ENCODE measurements at places on chromosomes 11 and 22.

- DNase-seq: peak; percentile 48
Measured at GRCh38 chr22:40728731-40729189, 49.5 kb downstream of the MCHR1 start.

DNA sequence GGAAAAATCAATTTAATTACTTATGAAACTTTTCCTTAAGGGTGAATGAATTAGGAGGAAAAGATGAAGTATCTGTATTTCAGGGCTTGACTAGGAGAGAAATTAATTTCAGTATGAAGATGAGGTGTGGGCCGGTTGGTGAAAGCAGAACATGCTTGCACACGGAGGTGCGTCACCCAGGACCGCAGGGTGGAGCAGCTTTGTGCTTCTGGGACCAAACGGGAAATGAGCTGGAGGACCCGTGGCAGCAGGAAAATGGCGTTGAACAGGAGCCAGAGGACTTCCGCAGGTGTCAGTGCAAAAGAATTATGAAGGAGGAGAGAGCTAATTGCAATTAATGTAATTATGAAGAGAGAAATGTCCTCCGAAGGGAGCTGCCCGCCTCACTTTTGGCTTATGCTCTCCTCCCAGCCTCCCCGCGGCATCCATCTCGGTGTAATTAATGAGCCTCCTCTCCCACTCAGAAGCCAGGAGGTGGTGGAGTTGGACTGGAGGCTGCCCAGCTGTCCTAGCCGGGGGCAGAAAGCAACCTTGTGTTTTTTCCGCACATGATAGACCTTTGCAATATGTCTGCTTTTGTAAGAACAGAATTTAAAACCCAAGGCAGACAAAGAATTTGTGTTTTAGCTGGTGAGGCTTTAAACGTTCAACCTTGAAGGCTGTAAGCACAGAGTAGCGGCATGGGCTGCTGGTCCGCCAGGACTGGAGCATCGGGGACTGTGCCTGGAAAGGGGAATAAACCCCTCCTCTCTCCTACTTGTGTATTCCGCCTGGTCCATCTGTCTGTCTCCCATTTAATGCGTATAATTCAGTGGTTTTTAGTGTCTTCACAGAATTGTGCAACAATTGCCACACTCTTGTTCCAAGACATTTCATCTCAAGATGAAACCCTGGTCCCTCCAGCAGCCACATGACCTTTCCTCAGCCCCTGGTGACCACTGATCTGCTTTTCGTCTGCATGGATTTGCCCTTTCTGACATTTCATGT is 180.6 kb downstream of the TBC1D22A start:
- no peak for DNase-seq

GRCh38 chr11:17790453-17790852 is 55.9 kb downstream of the KCNC1 start:
- no peak for DNase-seq

- no peak for DNase-seq
Measured at GRCh38 chr22:47152938-47153337, 390.5 kb downstream of the TBC1D22A start.

GRCh38 chr11:72227316-72228228 is 3.0 kb downstream of the INPPL1 start:
- DNase-seq: peak; percentile 37

DNA sequence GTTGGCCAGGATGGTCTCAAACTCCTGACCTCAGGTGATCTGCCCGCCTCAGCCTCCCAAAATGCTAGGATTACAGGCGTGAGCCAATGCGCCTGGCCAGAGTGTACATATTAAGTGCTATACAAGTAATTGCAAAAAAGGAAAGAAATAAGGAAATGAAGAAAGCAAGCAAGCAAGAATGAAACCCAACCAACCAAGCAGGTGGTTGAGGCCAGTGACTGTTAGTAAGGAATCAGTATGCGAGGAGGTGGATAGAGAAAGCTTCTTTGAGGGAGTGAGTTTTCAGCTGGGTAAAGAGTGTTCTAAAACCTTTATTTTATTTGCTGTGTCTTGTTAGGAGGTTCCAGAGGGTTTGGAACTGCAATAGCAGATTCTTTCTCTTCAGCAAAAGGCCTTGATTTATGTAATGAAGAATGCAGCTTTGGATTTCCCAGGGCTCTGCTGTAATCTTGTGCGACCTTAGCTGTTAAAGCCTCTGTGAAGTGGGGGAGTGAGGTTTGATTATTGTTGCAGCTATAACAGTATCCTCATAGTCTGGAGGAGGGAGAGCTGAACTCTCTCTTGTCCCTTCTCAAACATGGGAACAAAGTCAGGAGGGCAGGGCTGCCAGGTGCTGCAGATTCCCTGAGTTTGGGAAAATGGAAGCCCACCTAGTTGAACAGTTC is 5.7 kb downstream of the AMPD3 start:
- DNase-seq: no peak

DNA sequence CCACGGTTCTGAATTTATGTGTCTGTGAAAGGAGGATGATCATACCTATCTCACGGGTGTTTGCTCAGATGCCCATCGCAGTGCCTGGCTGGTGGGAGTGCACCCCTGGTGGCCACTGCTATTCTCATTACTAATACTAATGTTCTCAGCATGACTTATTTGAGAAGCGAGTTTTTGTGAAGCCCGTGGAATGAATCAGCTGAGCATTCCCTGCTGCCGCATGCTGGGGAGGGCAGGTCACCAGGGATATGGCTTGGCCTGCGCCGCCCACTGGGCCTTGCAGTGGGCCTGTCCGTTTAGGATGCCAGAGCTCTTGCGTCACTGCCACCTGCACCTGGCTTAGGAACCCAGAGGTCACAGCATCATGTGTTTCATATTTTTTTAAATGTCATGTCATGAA is 16.9 kb downstream of the CTTN start:
- DNase-seq: no peak

DNA sequence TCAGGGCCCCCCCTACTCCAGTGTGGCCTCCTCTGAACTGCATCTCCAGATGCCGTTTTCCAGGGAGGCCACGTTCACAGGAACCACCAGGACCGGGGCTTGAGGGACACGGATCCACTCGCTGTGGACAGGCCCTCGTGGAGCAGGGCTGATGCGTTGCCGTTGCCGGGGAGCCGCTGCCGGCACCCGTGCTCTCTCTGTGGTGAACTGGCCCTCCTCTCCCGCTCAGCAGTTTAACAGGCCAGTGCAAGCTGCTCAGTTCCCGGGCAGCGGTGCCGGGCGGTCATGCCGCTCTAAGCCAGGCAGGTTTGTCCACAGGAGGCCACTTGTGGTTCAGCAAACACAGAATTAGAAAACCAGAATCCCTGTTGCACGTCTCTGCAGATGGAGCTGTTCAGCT is 301.6 kb downstream of the TBC1D22A start:
- no peak for DNase-seq

- no peak for DNase-seq
Measured at GRCh38 chr22:47282366-47282765, 519.9 kb downstream of the TBC1D22A start.

DNA sequence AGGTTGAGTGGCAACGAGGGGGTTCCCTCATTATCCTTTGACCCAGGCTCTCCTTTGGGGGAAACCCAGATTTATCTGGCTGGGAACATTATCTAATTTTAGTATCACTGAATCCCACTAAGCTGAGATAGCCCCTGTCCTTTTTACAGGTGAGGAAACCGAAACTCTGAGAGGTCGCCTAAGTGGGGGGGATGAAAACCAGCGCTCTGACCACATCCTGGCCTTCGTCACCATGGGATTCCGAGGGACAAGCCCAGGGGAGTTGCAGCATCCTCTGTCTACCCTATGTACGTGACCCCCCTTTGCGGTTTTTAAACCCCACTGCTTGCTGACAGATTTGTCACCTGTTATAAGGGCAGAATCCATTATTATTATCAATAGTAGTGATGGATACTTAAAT is 61.0 kb downstream of the ISX start:
- no peak for DNase-seq

DNA sequence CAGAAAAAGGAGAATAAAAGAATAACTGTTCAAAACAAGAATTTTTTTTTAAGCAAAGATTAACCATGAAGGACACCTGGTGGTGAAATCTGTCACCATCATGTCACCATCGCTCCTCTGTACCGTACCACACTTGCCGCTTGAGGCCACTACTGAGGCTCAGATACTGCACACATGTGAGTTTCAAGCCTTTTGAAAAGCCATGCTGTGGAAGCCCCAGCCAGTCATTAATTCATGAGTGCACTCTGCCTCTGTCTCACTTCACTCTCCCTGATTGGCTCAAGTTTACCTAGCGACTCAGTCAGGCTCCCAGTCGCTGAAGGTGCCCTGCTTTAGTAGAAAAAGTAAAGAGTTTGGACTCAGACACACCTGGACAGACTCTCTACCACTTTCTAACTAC is 6.6 kb upstream of the MS4A12 start:
- no peak for DNase-seq

- no peak for DNase-seq
Measured at GRCh38 chr22:39913886-39914285, 13.0 kb downstream of the GRAP2 start.

GRCh38 chr11:119030029-119030328 is 698 bp downstream of the SLC37A4 start:
- no peak for DNase-seq

DNA sequence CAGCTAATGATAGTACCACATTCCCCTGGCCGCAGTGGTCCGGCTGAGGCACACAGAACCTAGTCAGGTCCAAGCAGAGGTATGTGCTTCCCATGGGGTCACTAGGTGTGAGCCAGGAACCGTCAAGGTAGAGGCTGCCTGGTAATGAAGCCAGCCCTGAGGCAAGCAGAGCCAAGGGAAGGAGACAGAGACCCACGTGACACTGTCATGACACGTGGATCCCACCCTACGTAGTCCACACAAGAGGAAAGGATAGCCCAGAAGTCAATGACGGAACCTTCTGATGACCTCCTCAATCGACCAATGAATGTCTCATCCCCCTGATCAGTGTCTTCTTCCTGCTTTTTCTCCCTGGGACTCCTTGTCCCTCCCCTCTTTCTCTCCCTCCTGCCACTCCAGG is 19.0 kb downstream of the A4GALT start:
- no peak for DNase-seq

DNA sequence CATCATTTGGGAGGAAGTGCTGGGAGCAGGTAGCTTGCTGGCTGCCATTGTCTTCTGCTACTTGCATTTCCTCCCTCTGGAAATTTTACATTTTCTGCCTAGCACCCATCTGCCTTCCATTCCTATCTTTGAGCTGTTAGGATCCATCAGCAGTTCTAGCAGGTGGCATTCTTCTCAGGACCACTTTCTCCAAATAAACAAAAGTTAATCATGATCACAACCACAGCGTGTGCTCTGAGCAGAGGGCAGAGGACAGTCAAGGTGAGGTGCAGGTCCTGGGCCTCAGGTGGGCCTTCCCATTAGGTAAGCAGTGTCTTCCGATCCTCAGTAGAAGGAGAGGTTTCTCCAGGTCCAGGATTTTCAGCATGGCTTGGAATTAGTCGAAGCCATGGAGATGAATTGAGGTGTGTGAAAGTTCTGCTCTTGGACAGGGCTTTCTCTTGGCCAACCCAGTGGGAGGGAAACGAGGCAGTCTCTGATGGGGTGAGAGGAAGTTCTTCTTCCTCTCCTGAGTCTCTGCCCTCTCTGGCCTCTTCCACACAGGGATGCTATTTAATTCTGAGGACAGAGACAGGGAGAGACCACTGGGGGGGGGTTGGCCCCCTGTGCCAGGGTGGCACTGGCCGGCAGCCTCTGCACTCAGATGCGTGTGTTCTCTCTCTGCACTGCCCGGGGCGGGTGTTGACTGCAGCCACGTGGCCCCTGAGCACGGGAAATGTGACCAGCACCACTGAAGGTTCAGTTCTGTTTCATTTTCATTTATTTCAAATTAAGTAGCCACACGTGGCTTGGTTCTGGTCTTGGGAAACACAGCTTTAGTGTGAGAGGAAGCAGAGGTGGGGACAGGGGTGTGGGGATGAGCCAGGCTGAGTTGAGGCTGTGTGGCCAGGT is 170.8 kb downstream of the TBC1D22A start:
- no peak for DNase-seq

- DNase-seq: no peak
Measured at GRCh38 chr11:61103851-61104423, 1.6 kb downstream of the CD5 start.

DNA sequence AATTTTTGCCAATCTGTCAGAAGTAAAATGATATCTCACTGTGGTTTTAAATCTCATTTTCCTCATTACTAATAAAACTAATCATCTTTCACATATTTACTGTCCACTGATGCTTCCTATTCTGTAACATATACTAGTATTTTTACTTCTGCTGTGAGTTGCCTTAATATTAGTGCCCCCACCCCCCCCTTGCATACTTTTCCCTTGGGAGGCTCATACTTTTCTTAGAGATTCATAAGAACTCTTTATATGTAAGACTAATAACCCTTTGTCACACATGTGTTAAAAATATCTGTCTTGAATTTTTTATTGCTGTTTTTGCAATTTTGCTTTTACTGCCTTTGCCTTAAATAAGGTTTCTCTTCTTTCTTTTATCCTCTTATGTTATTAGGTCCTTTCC is 87.2 kb downstream of the PHF21A start:
- DNase-seq: no peak

GRCh38 chr11:65121865-65122696 is at the start of the genes FAU and MRPL49:
Gene FAU, minus strand, starts transcription at chr11:65122134. Its CDS starts 321 bp downstream, at chr11:65121813.
Gene MRPL49, plus strand, starts transcription at chr11:65122321. Its CDS starts 26 bp downstream, at chr11:65122347.
- peak; percentile 97 for DNase-seq

GRCh38 chr11:133663135-133663985 is 131.1 kb upstream of the OPCML start:
- DNase-seq: no peak

GRCh38 chr11:737366-737765 is 9.9 kb upstream of the TALDO1 start:
- DNase-seq: no peak

DNA sequence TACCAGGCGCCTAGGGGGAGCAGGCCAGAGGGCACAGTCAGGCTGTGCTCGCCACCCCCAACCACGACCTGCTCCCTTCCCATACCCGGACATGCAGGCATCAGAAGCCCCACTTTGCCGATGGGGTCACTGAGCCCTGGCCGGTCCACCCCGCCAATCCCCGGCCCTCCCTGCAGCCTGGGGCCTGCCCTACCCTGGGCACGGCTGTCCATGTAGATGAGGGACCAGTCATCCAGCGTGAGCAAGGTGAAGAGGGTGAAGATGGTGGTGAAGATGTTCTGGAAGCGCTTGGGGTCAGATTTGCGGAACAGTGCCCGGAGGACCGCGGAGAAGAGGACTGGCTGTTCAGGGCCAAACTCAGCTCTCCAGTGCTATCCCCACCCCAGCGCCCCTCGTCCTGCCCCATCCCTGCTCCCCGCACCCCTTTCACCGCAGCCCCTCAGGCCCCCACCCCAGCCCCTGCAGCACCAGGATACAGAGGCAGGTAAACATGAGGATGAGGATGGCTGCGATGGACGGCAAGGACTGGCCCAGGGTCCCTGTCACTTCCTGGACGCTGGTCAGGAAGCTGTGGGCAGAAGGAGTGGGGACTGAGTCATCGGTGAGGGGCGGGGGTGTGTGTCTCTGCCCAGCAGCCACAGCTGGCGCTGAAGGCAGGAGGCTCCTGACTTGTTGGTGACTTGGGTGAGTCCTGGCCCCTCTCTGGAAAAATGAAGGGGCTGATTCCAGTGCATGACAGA is 5.5 kb downstream of the CATSPER1 start:
- DNase-seq: no peak

DNA sequence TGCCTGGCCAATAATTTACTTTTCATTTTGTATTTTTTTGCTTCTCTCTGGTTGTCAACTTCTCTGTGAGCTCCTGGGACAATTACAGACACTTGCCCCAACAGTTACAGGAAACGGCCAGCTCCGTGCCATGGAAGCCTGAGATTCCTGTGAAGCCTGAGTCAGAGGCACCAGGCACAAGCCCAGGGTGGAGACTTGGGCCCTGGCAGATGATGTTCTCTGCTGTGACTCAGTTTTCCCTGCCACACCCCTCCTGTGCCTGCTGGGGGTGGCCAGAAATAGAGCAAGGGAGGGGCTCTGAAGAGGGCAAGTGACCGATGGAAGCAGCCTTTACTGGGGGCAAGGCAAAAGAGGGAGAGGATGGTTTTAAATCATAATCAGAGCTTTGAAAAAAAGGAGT is 4.9 kb downstream of the ATP5MGL start:
- DNase-seq: no peak
